ENCODE measurements at places on chromosomes 2 and 18.
A peak's percentile ranks its signal among the peaks of the same experiment; 100 is the strongest.

- no peak for DNase-seq
These were observed 13.3 kb downstream of the ANKRD44 start for GRCh38 chr2:197297266-197297665.

DNA sequence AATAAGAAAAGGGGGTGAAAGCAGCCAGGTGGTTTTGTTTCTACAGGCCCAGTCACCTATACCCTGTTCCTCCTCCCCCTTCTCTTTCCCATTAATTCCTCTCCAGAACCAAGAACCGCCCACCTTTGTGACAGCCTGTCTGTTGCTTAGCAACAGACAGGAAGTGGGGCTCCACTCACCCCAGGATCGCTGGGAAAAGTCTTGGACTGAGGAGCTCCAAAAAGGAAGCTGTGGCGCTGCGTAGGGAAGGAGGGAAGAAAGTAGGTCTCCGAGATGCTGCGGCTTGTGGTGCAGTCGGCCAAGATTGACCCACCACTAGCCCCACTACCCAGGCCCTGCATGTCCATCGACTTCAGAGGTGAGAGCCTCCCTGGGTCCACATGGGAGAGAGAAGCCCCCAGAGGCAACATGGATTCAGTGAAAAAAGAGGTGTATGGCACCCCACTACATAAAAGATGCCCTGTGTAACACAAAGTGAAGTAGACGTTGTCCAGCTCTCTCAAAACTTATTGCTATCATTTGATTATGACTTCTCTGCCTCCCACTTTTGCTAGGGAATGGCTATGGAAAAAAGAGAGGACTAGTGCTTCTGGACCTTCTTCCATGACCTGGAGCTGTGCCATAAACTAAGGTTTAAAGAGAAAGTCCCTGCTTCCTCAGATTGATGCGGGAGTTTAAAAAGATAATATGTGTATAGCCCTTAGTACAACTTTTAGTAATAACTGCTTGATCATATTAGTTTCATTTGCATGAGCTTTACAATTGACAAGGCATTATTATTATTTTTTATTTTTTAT is at the start of gene FER1L5:
FER1L5 (plus strand) TSS at position 201 of the 797 bp plus-strand sequence; CDS start at position 274, 73 bp downstream.
- peak; percentile 91 for DNase-seq

GRCh38 chr2:584863-585823 is 92.1 kb downstream of the TMEM18 start:
- DNase-seq = no peak

DNA sequence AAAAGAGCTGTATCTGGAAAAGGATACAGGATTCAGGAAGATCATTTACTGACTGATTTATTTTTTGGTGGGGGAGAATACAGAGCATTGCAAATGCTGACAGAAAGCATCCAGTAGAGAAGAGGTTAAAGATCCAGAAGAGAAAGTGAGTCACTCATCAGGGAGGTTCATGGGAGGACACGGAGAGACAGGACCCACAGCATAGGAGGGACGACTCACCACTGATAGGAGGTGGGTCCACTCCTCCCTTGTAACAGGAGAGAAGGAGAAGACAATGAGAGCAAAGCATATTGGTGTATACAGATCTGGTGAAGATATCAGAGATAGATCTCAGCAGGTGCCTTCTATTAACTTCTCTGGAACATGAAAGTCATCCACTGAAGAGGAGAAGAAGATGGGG is 142.4 kb upstream of the AQP4 start:
- DNase-seq = no peak

DNA sequence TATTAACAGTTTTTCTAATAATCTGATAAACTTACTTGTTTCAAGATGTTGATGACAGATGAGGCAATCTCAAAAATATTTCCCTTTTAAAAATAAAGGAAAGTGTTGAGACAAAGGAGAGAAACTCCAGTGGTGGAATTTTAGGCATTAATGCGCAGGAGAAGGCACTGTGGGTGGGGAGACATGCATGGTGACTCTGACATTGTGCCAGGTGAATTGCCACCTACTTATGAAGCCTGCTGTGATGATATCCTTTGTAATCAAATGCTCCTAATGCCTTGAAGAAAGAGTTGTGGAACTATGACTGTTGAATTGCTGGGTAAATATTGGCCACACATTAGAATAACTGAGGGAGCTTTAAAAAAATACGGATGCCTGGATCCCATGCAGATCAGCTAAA is 101.4 kb downstream of the PLA2R1 start:
- DNase-seq = no peak

DNA sequence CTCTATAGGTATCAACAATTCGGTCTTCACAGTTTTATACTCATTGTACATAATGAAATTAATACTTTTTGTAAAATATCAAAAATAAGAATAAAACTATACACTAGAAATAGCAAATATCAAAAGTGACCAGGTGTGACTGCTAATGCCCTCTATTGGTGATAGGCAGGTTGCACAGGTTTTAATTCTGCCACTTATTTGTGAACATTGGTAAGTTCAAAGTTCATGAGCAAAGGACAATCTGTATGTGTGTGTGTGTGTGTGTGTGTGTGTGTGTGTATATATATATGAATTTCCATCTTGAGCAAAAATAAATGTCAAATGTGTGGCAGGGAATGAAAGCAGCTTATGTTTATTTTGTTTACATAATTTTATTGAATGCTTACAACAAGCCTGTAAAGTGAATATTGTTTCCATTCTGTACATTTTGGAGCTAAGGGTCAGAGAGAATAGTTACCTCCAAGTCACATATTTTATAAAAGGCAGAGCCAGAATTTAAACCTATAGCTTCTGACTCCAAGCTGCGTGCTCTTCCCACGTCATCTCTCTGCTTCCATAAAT is 537.4 kb downstream of the CPS1 start:
- no peak for DNase-seq

GRCh38 chr18:49944663-49945062 is 131.3 kb upstream of the ACAA2 start:
- peak; percentile 28 for DNase-seq

DNA sequence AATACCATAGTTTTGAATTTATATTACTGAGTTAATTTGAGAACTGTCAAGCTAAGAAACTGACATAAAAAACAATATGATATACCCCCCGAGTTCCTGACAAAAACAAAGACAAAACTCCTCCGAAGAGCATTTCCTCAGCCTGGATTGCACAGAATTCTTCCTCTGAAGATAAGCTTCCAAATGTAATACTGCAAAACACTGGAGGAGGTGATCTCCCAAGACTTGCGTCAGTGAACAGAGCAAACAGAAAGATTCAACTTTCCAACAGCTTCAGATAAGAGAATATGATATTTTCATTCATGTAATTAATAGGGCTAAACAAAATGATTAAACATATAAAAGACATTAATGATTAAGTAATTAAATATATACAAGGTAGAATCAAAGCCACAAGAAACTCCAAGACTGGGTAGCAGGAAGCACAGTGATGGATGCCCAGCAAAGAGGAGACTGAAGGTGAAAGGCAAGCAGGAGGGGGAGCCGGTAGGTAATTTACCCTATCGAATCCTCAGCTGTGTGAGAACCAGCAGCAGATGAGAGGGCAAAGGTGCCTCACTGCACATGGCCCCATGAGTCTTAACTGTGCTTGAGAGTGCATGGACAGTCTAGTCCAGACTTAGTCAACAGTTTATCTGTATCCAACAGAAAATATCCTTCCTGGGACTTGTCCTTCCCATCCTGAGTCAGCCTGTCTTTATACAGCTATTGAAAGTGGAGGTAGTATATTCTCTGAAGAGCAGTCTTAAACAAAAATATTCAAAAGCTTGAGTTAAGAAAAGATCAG is 18.3 kb upstream of the SERPINB3 start:
- no peak for DNase-seq

- DNase-seq = no peak
These were observed 204.2 kb downstream of the AGAP1 start for GRCh38 chr2:235698028-235698427.

- DNase-seq = no peak
These were observed 23.5 kb downstream of the HADHB start for GRCh38 chr2:26268213-26268612.

- no peak for DNase-seq
These were observed 195.8 kb upstream of the SMAD2 start for GRCh38 chr18:48126240-48126639.

- no peak for DNase-seq
These were observed 23.8 kb upstream of the TXNDC2 start for GRCh38 chr18:9861933-9862332.

GRCh38 chr2:43985359-43985758 is 10.4 kb downstream of the LRPPRC start:
- no peak for DNase-seq

DNA sequence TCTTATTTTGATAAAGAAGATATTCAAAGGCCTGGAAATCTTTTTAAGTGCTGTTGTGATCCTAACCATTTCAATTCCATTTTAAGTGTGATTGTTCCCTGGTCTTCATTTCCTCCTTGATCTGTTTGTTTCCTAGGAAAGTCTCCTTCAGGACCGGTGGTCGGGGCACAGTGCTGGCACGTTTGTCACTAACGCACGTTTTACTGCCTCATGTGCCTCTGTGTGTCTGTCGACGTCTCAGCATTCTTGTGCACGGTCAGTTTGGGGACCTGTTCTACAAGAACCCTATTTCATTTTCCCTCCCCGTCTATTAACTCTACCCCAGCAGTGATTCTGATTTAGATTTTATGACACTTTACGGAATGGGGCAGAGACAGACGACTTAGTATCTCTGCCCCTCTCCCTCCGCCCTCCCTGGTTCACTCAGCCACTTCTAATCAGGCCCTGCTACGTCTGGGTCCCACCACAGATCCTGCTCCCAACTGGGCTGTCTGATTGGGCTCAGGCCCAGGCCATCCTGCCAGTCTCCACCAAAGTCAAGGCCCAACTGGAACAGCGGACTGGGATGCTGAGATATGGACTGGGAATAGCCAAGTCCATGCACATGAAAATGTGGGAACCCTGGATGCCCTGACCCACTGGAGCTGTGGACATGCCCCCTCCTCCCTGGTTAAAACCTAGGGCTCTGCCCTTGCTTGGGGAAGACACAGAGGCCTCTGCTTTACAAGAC is 95.6 kb downstream of the TWIST2 start:
- DNase-seq = no peak

DNA sequence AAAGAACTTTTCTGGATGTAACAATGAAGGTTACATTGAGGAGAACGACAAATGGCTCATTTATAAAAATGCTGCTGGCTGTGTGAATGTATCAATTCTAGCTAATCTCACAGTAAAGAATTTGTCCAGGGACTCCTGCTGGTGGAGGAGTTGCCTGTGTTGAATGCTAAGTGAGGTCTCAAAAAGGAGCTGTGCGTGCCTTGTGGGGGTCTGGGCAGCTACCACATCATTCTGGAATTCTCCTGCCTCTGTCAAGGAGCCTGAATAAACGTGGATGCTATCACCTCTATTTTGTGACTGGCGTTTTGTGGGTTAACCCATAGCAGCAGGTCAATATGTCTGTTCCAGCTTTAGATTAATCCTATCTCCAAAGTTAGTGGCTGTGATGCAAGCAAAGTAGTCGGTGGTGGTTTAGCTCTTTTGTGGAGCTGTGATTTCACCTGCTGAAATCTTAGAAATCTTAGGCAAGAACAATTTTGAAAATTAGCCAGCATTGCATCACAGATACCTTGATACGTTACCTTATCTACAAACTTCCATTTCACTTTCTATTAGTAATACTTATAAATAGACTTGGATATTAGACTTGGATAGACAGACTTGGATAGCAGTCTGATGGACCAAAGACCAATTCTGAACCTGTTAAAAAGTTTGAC is 96.8 kb downstream of the MTCL1 start:
- DNase-seq = no peak

DNA sequence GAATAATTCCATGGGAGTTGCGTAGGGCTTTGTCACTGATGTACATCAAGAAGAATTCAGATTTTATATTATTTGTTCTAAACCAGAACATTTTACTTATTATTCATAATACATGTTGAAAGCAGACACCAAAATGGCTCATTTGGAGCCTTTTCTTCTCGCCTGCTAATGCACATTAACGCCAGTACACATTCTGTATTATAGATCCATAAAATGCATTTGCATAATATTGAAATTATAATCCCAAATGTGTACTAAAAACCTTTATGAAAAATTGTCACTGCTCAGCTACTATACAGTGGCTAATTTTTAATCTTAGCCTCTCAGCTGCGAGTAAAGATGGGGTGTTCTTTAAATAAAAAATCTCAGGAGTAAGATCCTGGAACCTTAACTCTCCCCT is 452.2 kb upstream of the HNRNPA3 start:
- no peak for DNase-seq

DNA sequence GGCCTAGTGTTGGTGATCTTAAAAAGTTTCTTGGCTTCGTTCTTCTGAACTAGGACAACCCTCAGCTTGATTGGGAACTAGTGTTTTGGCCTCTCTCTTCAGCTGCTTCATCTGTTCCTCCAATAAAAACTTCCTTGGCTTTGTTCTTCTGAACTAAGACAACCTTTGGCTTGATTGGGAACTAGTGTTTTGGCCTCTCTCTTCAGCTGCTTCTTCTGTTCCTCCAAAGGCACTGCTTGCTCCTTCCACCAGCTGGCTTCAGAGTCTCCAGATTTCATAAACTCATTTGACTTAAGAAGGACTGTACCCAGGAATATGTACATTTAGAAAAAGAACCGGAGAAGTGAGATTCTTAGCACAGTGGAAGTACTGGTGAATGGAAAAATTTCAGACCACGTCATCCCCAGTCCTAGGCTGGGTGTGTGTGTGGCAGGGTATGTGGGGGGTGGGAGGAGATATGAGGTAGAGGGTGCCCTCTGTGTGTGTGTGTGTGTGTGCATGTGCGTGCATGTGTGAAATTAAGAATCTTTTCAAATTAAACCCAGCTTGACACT is 20.4 kb downstream of the IL1R2 start:
- DNase-seq = no peak

GRCh38 chr2:238287737-238288649 is at the start of gene PER2:
Gene PER2, minus strand, starts transcription at chr2:238288610. Its CDS starts 10,674 bp downstream, at chr2:238277936.
- DNase-seq = peak; percentile 61
